ENCODE measurements at places on chromosomes 12 and 14.
A peak's percentile ranks its signal among the peaks of the same experiment; 100 is the strongest.

DNA sequence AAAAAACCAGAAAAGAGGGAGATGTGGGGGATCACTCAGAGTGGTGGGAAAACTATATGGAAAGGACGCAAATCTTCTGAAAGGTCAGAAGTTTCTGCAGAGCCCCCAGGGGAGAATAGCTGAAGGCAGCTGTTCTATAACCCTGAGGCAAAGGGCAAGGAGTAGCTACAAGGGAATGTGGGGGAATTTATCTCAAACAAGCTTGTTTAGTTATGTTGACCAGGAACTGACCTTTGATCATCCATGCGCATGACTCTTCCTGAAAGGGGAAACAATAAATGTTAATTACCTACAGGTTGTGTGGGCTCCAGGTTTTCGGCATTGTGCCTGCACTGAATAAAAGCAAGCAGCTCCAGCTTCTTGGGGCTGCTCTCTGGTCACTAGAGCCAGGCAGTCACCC lies 968.5 kb downstream of the AACS start:
- DNase-seq = peak; percentile 67

GRCh38 chr14:68331426-68331825 lies 461.4 kb downstream of the ZFP36L1 start:
- no peak for DNase-seq

DNA sequence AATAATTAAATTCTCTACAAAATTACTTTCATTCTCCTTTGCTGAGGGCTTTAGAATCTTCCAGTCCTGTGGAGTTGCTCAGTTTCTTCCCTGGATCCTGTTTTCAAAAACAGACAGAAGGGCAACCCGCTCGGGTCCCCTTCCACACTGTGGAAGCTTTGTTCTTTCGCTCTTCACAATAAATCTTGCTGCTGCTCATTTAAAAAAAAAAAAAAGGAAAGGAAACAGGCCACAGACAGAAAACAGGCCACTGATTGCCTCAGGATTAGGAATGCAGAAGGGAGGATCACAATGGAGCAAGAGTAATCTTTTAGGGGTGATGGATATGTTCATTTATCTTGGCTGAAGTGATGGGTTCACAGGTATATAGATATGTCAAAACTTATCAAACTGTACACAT lies 29.5 kb upstream of the HIGD1C start:
- DNase-seq = no peak

GRCh38 chr12:47549258-47549657 lies 156.6 kb downstream of the RPAP3 start:
- no peak for DNase-seq

- no peak for DNase-seq
Measured at GRCh38 chr12:78248321-78248720, 417.6 kb downstream of the NAV3 start.

DNA sequence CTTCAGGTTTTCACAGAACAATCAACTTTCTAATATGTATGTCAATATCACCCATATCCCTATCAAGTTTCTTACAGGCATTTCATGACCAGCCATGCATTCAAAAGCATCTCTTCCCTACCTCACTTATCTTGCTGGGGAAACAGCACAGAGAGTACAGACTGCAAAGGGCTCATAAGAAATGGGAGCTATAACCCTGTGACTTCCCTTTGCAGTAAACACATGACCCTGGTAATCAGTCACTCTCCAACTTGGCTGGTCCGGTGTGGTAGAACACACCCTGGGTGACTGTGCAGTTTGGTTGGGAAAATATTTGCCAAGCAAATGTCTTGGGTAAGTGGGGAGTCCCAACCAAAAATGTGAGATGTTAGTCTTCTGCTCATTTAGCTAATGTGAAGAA lies 49.4 kb upstream of the TMCC3 start:
- DNase-seq = no peak

DNA sequence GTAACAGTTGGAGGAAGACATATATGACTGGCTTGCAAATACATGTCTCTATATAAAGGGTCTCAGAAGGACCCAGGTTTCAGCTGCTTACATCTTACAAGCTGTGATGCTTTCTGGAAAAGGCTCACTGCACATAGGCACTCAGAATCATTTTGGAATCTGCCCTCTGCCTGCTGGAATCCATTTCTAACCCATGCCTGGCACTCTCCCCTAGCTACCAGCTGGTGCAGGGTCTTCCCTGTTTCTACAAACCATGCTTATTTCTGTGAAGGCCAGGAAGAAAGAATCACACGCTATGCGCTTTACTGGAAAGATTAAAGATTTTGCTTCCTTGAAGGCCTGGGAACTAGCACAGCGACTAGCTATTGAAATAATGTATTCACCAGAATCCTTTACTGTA lies 151.3 kb downstream of the DICER1 start:
- no peak for DNase-seq

DNA sequence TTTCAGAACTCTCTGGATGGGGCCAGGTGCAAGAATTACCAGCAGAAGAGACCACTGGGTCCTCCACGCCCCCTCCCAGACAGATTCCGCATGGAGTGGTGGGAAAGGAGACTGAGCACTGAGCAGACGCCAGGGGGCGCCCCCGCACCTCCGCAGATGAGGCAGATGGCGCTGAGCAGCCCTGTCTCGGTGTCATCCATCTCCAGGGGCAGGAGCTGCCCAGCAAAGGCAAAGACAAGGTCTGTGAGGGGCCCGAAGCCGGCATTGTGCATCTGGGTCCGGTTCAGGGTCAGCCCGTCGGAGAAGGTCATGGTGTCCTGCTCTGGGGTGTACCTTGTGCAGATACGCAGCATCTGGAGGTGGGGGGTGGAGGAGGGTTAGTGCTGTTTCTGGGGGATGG lies 6.3 kb upstream of the ITGB7 start:
- DNase-seq = peak; percentile 67

GRCh38 chr12:99436584-99436983 lies 211.0 kb upstream of the GARIN6 start:
- no peak for DNase-seq

- no peak for DNase-seq
Measured at GRCh38 chr12:91913651-91914050, 232.0 kb downstream of the BTG1 start.

DNA sequence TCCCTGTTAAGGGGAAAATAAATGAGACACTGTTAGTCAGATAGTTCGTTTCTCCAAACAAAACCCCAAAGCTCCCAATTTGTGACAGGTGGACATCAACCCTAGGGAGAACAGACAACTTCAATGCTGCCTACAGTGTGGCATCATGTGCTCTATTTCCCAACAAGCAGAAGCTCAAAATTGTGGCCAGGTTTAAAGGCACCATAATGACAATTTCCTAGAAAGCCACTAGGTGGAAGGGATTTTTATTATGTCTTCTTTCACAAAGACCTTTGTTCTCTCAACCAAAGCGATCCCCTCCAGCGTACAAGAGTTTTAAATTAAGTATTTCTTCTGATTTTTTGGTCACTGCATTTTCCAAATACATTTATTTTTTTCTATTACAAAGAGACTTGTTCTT lies 88.0 kb upstream of the MBIP start:
- DNase-seq = no peak

DNA sequence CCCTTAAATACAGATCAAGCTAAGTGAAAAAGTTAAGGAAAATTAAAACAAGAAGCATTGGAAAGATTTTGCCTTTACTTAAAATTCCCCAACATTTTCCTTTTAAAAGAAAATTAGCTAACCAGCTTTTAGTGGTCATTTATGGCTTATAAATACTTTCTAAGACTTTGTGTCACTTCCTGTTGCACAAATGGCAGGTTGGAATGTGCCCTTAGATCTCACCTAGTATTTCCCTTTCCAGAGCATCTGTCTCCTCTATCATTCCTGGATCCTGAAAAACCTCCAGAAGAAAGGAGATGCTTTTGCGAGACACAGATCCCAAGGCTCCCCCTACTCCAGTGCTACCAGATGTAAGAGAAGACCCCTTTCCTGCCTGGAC lies 58.3 kb downstream of the ARF6 start:
- DNase-seq = no peak

DNA sequence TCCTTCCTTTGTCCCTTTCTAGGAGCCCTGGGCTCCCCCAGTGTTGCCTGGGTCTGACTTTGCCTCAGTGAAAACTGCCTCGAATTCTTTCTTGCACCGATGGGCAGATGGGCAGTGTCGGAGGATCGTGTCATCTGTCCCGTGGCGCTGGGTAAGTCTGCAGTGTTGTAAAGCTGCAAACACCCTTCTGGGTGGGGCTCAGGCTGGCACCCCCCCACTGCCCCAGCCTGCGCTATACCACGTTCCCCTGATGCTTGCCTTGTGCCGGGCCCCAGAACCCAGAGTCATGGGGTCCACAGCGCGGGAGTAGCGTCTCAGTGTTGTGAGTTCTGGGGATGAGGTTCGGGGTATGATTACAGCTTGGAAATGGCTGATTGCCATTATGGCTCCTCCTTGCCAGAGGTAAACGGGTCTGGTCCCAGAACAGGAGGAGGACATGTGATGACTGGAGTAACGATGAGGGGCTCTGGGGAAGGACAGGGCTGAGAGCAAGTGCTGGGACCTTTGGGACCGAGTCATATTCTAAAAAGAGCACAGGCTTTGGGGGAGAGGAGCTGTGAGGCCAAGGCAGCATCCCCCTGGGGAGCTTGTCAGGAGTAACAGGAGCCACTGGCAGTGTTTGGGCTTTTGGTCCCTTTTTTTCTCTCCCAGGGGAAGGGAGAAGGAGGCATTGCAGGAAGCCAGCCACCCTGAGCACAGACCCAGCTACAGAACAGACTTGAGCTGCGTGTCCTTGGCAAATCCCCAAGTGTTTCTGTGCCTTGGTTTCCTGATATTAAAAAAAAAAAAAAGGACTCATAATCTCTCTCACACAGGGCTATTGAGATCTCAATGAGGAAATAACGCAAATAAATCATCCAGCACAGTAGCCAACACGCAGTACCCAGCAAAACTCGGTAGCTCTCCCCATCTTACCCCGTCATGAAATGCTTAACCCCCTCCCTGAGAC lies 4.3 kb downstream of the RTL1 start:
- DNase-seq = no peak

DNA sequence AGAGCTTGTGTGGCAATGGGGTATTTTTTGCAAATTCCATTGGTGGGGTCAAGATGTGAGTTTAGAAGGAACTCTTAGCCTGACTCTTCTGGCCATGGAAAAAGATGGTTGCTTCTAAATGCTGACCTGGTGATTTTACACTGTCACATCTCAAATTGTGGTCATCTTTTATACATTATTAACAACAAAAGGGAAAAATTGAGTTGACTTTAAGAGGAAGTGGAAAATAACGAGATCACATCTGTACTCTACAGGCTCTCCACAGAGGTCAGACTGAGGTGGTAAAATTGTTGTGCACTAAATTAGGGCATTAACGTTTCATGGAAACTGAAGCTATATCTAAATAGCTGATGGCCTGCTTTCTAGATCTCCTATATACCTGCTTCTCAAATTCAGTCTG lies 44.7 kb downstream of the PTPN11 start:
- DNase-seq = no peak

- peak; percentile 68 for DNase-seq
Measured at GRCh38 chr12:121797937-121798786, 4.7 kb upstream of the RHOF start.

GRCh38 chr14:91029456-91030217 lies 30.8 kb downstream of the RPS6KA5 start:
- no peak for DNase-seq

- DNase-seq = no peak
Measured at GRCh38 chr14:31051511-31051910, 25.3 kb upstream of the STRN3 start.

- peak; percentile 83 for DNase-seq
Measured at GRCh38 chr14:99562856-99563748, 40.9 kb downstream of the CCDC85C start.

DNA sequence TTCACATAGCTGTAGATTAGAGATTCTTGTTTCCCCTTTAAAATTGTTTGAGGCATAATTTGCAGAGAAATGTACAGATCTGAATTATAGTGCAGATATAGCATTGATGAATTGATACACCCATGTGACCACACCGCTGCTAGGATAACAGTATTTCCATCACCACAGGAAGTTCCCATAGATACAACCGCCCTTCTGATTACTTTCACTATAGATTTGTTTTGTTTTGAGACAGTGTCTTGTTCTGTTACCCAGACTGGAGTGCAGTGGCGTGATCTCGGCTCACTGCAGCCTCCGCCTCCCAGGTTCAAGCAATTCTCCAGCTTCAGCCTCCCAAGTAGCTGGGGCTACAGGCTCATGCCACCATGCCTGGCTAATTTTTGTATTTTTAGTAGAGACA lies 8.8 kb upstream of the ASPG start:
- DNase-seq = no peak

DNA sequence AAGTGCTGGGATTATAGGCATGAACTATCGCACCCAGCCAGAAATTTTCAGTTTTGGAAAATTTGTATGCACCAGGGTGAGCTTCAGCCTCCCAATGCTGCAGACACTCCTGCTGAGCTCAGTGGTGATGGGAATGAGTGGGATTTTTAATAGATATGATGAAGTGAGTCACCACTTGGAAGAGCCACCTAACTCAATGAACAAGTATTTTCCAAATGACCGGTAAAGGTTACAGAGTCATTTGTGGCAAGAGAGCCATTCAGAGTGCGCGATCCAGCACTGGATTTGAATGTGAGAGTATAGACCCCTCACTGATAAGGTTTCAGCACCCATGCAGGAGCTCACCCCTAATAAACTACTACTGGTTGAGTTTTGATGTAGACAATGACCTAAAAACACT lies 100.7 kb downstream of the PPP2R5C start:
- DNase-seq = no peak

- DNase-seq = peak; percentile 53
Measured at GRCh38 chr12:50101663-50102062, 2.1 kb upstream of the GPD1 start.

DNA sequence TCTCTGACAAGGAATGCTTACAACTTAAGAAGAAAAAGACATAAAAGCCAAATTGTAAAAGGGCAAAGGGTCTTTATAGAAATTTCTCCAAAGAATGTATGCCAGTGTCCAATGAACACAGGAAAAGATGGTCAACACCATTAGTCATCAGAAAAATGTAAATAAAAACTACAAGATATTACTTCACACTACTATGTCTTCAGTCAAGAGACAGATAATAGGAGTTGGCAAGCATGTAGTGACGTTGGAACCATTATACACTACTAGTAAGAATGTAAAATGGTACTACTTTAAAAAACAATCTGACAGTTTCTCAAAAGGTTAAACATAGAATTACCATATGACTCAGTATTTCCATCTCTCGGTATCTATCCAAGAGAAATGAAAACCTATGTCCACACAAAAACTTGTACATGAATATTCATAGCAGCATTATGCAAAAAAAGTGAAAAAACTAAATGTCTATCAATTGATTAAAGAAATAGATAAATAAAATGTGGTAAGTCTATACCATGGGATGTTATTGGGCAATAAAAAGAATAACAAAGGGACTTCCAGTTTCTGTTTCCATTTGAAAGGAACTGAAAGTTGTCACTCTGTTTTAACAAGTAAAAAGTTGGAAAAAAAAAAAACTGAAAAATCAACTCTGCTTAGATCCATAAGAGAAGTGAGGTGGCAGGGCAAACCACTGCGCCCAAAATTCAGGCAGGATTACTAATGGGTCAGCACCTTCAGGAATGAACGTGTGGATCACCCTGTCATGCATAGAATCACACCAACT lies 69.8 kb downstream of the ALG10B start:
- no peak for DNase-seq
